Fibroblast of gingiva (primary cell): ENCODE measurements at places on chromosomes 16 and 17.

- DNase-seq = no peak
Observed at GRCh38 chr16:9372934-9373890, 281.8 kb downstream of the HAPSTR1 start.

GRCh38 chr16:31083981-31084380 is 4.8 kb downstream of the PRSS53 start:
- no peak for DNase-seq

- DNase-seq = no peak
Observed at GRCh38 chr17:1620486-1620885, 8.1 kb downstream of the SLC43A2 start.

GRCh38 chr17:28472871-28473497 is 460 bp upstream of the SLC13A2 start:
- DNase-seq = no peak
